ENCODE measurements at places on chromosomes 12 and 14.

DNA sequence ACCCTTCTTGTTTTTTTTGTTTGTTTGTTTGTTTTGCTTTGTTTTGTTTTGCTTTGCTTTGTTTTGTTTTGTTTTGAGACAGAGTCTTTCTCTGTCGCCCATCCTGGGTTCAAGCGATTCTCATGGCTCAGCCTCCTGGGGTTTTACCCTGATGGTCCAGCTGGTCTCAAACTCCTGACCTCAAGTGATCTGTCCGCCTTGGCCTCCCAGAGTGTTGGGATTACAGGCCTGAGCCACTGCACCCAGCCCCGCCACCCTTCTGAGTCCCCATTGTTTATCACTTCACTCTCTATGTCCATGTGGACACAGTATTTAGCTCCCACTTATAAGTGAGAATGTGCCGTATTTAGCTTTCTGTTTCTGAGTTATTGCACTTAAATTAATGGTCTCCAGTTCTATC lies 36.9 kb upstream of the BICD1 start:
- DNase-seq, result no peak

- DNase-seq, result peak; percentile 44
These were observed 12.3 kb downstream of the ABCD4 start for GRCh38 chr14:74290415-74290814.

- peak; percentile 33 for DNase-seq
These were observed 556.7 kb upstream of the FBXO33 start for GRCh38 chr14:39988939-39989338.

DNA sequence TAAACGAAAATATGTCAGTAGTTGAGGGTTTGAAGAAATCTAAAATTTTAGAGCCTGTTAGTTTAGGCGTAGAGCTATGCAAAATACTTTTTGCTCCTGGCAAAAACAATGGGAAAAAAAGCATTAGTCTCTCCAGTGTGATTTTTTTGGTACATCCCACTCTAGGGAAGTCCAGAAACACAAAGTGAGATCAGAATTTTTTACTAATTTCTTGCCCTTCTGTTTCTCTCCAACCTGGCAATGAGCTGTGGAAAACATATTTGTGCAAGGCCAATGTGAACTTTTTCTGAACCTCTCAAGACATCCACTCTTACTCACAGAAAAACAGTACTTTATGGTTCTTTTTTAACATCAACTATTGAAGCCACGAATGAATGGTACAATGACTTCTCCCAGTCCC lies 56.9 kb upstream of the DCN start:
- no peak for DNase-seq

DNA sequence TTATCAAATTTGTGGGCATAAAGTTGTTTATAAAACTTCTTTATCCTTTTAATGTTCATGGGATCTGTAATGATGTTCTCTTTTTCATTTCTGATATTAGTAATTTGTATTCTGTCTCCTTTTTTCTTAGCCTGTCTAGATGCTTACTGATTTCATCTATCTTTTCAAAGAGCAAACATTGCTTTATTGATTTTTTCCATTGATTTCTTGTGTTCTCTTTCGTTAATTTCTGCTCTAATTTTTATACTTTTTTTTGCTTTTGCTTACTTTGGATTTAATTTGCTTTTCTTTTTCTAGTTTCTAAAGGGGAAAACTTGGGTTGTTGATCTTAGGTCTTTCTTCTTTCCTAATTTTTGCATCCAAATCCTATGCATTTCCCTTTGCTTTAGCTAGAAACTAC lies 42.5 kb downstream of the CRADD start:
- no peak for DNase-seq

GRCh38 chr12:111777345-111778045 lies 10.8 kb downstream of the ALDH2 start:
- DNase-seq, result no peak

DNA sequence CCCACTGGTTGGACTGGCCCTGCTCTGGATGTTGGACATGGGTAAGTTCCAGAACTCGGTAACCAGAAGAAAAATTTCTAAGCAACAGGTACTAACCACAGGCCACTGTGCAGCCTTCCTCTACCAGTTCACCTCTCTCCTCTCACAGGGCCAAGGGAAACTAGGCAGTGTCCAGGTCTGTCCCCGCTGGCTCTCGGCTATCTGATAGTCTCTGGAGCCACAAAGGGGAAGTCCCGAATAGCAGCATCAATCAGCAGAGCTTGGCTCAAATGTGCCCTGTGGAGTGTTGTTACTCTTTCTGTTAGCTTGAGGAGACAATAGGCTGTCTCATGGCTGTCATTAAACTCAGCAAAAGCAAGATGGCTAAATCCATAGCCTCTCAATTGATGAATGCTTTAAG lies 73.2 kb downstream of the TSPAN11 start:
- no peak for DNase-seq

DNA sequence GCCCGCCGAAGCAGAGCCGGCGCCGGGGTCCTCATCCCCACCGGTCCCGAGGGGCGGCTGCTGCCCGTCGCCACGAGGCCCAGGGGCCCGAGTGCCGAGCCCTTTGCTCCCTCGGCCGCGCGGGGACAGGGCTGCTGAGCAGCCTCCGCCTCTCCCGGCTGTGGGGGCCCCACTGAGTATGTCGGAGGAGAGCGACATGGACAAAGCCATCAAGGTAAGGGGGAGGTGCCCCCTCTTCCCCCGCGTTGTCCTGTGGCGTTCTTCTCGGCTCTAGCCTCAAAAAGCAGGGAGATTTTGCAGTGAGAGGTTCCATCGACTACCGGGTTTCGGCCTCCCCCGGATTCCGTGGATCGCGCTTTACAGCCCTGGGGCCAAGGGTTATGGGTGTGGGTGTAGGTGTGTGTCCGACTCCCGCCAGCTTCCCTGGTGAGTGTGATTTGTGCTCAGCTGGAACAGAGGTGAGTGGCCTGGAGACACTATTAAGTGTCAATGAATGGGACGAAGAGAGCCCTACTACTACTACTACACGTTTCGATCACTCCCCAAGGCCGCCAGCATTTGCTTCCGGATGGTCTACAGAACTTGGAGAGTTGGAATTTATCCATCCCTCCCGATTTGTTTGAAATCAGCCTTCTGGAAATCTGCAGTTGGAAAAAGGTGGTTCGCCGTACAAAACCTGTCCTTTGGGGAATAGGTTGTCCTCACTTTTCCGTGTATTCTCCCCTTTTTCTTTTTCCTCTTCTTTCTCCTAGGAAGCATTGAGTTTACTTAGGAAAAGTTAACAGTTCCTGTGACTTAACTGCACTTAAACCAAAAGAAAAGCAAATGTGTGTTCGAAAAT lies 748 bp downstream of the MAPKAPK5 start:
- DNase-seq, result no peak

DNA sequence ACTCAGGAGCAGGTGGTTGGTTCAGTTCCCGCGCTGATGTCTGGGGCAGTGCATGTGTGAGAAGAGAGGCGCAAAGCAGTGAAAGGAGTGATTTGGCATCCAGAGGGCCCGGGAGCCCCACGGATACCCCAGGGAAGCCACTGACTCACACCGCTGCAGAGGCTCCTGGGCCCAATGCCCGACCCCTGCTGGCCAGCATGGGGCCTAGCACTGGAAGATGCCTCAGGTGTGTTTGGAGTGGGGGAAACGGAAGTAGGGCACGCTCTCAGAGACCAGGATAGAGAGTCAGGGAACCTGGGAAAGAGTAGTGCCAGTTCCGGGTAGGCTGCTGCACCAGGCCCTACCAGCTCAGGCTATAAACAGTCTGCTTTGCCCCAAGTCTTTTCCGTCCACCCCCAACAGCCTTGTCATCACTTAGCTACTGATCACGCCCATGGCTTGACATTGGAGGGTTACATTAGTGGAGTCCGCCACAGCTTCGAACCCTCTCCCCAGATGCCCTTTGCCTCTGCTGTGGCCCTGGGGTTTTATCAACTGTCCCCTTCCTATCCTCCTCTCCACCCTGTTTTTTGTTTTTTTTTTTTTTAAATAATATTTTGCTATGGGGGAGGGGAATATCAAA lies 9.5 kb upstream of the CSAD start:
- DNase-seq, result peak; percentile 52

DNA sequence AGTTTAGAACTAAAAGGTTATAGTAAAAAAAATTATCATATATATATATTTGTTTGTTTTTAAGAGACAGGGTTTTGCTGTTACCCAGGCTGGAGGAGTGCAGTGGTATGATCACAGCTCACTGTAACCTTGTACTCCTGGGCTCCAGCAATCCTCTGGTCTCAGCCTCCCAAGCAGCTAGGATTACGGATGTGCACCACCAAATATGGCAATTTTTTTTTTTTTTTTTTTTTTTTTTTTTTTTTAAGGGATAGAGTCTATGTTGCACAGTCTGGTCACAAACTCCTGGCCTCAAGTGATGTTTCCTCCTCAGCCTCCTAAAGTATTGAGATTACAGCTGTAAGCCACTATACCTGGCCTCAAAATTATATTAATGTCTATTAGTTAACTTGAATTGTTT lies 48.7 kb downstream of the PAPLN start:
- no peak for DNase-seq

DNA sequence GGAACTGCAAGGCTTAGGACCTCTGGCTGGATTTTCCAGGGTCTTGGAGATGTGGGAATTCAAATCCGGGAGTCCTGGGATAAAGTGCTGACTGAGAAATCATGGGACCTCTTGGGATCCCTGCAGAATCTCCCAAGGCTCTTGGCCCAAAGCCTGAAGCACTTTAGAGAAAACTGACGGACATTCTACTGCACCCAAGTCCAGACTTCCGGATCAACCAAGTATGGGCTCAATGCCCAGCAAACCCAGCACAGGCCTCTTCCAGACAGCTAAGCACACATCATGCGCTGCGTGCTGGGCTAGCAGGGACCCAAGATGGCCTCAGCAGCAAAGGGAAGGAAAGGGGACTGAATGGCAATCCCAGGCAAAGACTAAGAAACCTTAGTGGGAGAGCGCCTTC lies 85.0 kb downstream of the ACTN1 start:
- no peak for DNase-seq

GRCh38 chr12:113048716-113049127 lies 7.8 kb upstream of the DTX1 start:
- peak; percentile 65 for DNase-seq

- no peak for DNase-seq
These were observed 30.4 kb upstream of the SUPT16H start for GRCh38 chr14:21414137-21414631.

- no peak for DNase-seq
These were observed 48.0 kb downstream of the NTN4 start for GRCh38 chr12:95742586-95742985.

DNA sequence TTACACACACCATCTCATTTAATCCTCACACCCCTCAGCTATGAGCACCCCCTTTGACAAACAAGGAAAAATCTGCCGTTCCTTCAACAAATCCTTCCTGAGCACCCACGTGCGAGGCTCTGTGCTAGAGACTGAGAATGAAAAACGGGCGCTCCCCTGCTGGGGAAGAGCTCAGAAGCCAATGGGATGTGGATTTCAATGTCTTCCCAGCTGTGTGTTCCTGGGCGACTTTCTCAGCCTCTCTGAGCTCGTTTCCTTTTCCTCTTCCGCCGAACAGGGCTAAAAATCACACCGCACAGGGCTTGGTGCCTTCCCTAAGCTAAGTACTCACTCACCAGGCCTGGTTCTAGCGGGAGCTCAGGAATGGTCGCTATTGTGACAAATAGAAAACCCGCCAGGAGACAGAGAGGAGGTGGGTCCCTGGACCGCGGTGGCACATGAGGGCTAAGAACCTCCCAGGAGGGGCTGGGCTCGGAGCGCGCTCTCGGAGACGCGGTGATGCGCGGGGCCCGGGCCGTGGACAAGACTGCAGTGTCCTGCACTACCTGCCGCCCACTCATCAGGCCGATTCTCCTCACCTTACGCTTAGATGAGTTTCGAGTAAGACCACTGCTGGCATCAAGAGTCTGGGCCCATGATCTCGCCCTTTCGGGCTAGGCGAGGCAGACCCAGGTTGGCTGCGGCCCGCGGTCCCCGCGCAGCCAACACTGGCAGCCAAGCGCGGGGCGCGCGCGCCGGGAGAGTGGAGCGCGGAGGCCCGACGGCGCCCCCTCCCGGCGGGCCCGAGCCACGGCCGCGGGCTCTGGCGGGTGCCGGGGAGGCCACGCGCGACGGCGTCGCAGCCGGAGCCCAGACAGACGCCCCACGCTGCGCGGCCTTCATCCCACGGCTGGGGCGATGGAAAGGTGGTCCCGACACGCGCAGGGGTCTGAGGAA lies 17.0 kb downstream of the ZDHHC22 start:
- DNase-seq, result peak; percentile 40

DNA sequence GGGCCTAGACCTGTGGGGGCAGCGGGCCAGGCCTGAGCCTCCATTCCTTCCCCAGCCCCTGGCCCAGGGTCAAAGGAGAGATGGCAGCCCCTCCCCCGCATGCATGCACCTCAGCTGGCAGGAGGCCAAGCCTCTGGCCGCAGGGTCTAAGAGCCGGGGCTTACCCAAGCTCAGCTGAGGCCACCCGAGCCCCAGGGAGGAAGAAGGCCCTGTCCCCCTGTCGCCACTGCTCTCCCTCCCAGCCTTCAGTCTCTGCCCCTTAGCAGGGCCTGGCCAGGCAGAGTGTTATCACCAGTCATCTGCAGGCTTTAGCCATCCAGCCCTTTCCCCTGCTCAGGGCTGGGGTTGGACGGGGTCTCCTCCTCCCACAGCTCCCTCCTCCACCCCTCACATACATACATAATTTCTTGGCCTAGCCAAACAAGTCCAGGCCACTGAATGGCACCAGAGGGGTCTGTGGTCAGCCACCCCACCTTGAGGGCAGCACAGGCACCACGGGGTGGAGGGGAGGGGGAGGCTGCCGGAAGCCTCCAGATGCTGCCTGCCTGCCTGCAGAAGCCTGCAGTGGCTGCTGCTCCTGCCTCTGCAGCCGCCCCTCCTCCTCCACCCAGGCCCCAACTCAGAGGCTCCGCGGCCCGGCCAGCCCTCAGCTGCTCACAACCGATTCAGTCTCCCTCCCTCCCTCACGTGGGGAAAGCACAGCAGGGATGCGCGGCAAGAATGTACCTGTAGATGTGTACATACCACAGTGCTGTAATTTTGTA lies 22.8 kb downstream of the RAB35 start:
- DNase-seq, result peak; percentile 91

GRCh38 chr14:52891800-52892199 lies 59.0 kb downstream of the FERMT2 start:
- no peak for DNase-seq

- DNase-seq, result no peak
These were observed 67.1 kb downstream of the PPFIA2 start for GRCh38 chr12:81692008-81692407.

DNA sequence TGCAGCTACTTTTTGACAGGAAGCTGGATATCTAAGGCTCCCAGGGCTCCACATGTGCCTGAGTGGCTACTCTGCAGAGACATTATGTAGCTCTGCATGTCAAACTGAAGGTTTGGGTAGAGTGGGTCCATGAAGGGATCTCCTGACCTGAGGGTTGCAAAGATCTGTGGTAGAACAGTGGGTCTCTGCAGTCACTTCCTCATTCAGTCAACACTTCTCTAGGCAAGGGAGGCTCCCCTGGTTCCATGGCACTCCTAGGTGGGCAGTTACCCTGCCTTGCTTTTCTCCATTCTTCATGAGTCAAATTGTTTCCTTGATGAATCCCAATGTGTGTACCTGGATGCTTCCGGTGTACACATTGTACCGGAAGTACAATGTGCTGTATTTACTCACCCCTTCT lies 57.4 kb downstream of the CMAS start:
- no peak for DNase-seq

Measured in SK-N-DZ (cell line).